ENCODE measurements at places on chromosomes 7 and 10.

- no peak for DNase-seq
Observed at GRCh38 chr7:132443761-132444520, 132.3 kb downstream of the PLXNA4 start.

DNA sequence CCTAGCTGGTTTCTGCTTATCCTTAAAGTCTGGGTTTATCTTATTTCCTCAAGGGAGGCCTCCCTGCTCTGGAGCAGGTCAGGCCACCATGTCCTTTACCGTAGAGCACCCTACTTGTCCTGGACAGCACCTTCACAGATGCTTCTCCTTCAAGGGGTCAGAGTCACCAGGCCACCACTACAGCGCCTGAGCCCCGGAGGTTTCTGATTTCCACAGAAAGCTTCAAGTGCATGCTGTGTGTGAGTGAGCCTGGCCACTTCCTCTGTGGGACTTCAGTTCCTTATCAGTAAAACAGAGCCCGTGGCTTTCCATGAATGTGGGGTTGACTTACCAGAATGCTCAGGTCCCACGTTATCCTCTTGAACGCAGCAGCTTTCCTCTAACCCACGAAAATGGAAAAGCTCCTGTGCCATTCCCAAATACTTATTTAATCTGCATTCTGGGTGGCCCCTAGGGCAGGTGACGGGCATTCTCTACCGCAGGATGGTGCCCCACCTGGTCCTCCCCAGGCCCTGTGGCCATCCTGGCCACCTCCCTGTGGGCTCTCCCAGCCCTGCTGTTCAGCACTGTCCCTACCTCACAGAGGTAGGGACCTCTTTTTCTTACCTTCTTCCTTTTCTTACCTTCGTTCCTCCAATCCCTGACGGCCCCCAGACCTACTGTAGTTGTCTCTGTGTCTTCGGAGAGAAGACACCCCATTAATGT lies 1.4 kb upstream of the DOCK1 start:
- DNase-seq, result no peak

GRCh38 chr10:37222046-37222445 lies 96.6 kb downstream of the ANKRD30A start:
- DNase-seq, result no peak

GRCh38 chr7:91910171-91910570 lies 29.7 kb upstream of the MTERF1 start:
- DNase-seq, result no peak

DNA sequence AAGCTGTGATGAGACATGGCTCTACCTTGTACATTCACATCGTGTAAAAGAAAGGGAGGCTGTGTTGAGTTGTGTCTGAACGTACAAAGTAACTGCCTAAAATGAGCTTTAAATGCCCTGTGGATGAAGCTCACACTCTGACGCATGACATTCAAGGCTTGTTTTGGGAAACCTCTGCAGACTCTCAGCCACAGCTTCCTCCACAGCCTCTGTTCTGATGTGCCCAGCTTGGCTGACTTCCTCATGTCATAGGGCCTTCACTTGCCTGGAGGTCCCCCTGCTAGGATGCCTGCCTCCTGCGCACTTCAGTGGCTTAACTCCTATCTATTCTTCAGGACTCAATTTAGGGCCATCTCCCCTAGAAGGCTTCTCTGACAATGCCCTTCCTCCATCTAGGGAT lies 230.0 kb upstream of the HABP2 start:
- no peak for DNase-seq

DNA sequence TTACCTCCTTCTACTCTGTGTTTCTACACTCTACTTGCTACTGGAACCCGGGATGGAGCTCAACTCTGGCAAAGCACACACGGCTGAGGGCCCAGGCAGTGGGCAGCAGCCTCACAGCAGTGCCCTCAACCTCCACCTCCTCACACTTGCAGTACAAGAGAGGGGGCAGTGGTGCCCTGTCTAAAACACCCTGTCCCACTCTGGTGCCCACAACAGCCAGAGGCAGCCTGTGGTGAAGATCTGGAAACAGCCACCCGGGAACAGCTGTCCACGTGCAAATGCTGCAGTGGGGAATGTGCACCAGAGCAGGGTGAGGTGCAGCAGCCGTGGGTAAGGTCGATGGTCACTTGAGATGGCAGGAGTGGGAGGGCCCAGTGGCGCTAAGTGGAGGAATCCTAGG lies 13.7 kb downstream of the MAT1A start:
- no peak for DNase-seq

GRCh38 chr7:28199021-28199510 lies 18.5 kb upstream of the JAZF1 start:
- no peak for DNase-seq

DNA sequence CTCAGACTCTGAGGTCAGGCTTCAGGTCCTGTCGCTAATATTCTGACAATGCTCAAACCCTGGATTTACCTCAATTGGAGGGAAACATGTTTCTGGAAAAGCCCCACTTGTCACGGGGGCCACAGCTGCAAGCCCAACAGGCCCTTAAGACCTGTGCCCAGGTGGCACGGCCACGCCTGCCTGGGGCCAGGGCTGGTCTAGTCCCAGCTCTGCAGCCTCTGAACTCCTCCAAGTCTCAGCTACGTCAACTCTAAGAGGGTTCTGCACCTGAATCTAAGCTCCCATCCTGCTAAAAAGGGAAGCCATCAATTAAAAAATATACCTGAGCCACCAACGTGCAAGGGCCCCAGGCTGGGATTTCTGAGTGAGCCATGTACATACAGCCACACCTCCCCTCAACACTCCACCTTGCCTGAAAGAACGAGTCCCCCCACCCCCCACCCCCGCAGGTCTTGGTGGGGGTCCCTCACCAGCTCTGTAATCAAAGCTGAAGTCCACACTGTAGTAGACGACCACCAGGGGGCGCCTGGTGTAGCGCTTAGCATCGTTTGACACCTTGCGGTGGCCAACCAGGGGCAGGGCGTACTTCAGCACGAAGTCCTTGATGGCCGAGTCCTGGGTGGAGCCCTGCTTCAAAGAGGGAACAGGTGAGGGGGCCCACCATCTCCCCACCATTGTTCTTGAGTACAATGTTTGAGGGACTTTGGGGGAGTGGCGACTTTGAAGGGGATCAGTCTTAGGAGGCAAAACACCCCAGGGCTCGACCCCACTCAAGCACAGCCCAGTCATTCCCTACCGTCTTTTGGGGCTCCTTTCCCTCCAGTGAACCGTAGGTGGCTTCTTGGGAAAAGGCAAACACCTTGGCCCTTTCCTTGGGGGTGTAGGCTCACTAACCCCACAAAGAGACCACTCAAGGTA lies 22.6 kb downstream of the PDIA4 start:
- peak; percentile 53 for DNase-seq

GRCh38 chr7:33904681-33905388 lies 504 bp upstream of the BMPER start:
- peak; percentile 40 for DNase-seq

DNA sequence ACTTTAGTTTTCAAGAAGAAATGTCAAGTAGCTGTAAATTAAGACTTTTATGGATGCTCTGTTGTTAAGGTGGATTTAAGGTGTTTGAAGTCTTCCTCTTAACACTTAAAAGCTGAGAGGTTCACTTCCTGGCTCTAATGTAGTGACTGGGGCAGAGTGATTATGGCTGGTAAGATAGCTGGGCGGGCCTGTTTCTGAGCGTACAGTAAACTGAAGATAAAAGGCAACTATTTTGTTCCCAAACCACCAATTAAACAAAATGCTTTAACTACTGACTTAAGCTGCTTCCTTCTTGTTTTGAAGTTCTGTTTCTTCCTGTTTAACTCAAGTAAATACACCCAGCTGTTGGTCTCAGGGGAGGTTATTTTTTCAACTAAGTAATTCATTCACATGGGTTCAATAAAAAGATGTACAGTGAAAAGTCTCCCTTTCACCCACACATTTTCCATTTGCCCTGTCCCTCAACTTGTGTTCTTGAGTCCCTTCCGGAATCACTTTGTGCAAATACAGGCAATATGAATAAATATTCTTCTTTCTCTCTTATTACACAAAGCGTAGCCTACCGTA lies 19.3 kb downstream of the VWA2 start:
- DNase-seq, result no peak

- no peak for DNase-seq
Observed at GRCh38 chr7:98995523-98996149, 117.3 kb downstream of the TRRAP start.

GRCh38 chr10:132571650-132572544 lies 34.3 kb downstream of the INPP5A start:
- no peak for DNase-seq

DNA sequence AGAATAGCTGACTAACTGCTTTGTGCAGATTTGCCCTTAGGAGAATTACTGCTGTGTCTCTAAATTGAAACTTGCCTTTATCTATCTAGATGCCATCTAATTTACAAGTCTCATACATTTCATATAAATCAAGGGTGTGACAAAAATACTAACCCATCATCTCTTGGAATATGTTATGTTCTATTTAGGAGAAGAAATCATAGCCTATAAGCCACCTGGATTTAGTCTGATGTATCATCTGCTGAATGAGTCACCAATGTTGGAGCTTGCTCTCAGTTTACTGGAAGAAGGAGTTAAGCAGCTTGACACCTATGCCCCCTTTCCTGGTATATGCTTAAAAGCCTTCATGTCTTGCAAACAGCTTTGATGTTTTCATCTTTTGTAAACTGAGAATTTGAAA lies 43.5 kb downstream of the NUP205 start:
- DNase-seq, result no peak

DNA sequence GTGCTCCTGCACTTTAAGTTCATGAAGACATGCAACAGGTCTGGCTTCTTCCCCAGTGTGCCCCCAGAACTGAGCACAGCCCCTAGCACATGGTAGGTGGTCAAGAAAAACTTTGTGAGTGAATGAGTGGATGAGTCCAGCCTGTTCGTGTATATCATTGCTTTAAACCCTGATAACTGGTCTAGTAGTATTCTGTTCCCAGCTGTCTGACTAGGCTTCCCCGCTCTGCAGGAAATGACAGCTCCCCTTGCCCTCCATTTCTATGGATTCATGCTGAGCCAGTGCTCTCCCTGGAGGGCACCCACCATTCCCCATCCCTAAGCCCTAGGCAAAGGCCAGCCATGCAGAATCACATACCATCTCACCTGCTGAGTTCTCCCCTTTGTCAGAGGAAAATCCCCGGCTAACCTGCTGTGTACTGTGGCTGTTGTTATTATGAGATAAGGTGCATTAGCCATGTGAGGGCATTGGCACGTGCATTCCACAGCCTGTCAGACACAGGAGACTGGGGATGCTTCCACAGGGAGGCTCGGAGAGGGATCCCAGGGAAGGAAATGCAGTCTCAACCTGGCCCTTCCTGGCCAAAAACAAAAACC lies 698.9 kb downstream of the GRID1 start:
- no peak for DNase-seq

- no peak for DNase-seq
Observed at GRCh38 chr10:79331226-79331625, 16.0 kb upstream of the PPIF start.

- DNase-seq, result no peak
Observed at GRCh38 chr7:74569501-74570075, 87.9 kb upstream of the GTF2I start.

DNA sequence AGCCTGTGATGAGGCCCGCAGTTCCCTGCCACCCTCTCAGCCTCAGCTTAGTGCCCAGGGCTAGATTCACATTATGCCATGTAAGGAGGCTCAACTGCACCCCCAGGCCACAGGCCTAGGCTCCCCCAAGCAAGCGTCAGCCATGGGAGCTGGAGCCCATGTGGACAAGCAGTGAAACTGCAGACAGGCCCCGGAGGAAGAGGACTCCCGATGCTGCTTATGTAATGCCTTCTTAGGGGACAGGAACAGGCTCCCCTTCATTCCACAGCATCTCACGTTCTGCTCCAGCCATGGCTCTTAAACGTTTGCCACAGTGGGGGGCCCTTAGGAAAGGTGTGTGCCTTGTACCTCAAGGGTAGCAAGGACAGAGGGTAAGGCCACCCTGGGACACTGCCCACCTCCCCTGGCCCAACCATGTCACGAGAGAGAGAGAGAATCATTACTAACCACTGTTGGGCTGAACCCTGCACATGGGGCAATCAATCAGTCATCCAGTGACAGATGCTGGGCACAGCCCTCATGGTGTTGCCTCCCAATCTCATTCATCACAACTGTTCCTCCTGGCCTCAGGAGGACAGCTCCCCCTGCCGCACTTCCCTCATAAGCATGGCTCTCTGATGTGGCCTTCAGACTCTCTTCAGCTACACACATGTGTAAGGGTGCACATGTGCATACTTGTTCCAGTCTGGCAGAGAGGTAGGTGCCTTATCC lies 263.0 kb downstream of the GRID1 start:
- no peak for DNase-seq

DNA sequence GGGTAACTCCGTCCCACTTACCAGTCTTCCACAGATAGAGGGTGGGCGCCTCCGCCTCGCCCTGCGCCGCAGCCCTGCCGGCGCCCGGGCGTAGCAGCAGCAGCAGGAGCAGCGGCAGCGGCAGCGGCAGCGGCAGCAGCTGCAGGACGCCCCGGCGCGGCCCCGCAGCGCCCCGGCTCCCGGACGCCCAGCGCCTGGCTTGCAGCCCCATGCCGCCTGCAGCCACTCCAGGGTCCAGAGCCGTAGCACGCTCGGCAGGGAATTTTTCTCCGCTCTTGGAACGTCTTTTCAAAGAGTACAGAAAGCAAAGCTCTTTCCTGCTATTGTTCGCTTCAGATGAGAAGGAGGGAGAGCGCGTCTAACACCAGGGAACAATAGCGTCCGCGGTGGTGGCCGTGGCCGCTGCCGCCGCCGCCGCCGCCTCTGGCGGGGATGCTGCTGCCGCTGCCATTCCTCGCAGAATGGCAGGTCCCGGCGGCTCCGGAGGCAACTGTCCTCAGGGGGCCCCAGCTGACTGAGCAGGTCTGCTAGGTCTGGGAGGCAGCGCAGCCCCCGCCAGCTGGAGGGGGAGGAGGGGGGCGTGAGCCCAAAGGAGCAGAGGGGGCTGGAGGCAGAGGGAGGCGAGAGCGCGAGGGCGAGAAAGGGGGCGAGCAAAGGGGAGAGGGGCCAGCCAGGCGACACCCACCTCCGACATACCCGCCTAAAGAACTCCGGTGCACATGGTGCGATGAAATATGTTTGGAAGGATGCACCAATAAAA lies at the start of gene THSD7A:
TSS of gene THSD7A (minus strand) at position 463 of the 760 bp plus-strand sequence. CDS start at position 211, 252 bp downstream.
- DNase-seq, result peak; percentile 9

DNA sequence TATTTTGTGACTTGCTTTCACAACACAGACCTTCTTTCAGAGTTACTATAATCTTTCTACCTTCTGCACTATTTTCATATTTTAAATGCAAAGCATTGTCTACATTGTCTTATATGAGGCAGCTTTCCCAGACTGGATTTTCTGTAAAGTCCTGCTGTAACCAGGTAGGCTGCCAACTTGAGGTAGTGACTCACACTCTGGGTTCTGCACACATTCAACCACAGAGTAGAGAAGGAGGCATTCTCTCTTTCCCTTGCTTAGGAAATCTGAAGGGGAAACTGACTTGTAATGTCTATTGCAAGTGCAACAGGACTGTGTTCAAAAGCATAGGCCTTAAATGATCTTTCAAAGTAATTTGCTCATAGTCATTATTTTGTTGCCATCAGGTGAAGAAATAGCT lies 461.4 kb downstream of the GRM8 start:
- DNase-seq, result no peak
